ENCODE measurements at places on chromosomes 12 and 14.

GRCh38 chr12:70774055-70774454, 136.8 kb upstream of the PTPRB start:
- DNase-seq = peak; percentile 79

GRCh38 chr12:91920276-91920675, 225.4 kb downstream of the BTG1 start:
- no peak for DNase-seq

- no peak for DNase-seq
Observed at GRCh38 chr12:102468261-102468915, 12.0 kb downstream of the IGF1 start.

- DNase-seq = no peak
Observed at GRCh38 chr14:37551119-37551518, 43.9 kb downstream of the FOXA1 start.

- DNase-seq = no peak
Observed at GRCh38 chr14:97499790-97500481, 702.8 kb downstream of the VRK1 start.

DNA sequence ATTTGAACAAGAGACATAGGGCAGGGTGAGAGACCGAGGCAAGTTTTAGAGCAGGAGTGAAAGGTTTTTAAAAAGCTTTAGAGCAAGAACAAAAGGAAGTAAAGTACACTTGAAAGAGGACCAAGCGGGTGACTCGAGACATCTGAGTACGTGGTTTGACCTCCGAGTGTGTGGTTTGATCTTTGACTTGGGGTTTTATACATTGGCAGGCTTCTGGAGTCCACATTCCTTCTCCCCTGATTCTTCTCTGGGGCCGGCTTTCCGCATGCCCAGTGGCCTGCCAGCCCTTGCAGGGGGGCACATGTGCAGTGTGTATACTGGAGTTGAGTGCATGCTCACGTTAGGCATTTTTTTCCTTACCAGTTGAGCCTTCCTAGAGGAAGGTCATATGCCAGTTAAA, 96.3 kb downstream of the SLC15A4 start:
- DNase-seq = no peak

DNA sequence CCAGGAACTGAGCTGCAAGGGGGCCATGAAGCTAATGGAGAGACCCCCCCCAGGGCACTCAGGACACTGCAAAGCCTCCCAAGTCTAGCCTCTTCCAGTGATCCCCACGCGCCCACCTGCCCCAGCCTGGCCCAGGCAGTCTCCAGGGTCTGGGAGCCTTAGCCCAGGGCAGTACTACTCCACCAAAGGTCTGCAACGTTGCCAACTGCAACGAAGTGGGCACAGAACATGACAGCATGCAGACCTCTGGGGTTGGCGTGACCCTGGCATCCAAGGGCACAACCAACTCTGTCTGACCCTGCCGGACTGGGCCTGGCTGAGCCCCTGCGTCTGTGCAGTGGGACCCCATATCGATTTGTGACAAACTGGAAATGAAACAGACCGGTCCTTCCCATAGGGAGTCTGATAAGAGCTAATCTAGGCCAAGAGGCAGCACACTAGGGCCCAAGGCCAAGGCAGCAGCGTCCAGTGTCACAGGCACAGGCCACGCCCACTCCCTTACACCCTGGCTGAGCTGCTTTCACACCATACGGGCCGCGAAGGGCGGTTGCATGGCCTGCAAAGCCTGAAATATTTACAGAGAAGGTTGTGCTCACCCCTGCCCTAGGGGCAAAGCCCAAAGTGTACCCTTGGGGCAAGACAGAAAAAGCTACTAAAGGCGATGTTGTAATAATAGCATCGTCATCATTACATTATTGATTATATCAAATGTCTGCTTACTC, 76.7 kb downstream of the NCOR2 start:
- DNase-seq = no peak

Data from stromal cell of bone marrow (primary cell).